ENCODE measurements at places on chromosomes 7 and 10. TPM values are rescaled to one million over a fixed set of nuclear protein-coding genes. Genes with fewer than 3 reads are reported as not detected.

- H3K27me3 ChIP-seq = no peaks in the 10 kb centered on the region
- no peak overlapping the region for H3K27ac ChIP-seq
- no peaks in the 10 kb centered on the region for H3K36me3 ChIP-seq
- H3K4me3 ChIP-seq = no peak overlapping the region
Observed at GRCh38 chr10:90658791-90659190, 199.0 kb downstream of the HTR7 start.

DNA sequence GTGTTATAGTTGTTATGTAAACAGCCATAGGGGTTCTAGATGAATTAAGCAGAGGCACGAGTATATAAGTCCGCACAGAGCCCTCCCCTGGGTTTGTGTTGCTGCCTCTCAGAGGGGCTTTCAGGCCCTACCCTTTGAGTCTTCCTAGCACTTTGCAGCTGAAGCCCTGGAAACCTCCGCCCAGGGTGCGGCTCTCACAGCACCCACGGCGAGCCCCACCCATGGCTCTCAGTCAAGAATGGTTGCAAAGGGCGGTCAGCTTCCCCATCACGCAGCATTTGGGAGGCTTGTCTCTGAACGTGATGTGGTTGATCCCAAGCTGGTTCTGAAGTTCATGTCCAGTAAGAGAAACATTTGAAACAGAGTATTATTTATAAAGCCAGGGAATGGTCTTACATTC, 18.8 kb upstream of the INSIG1 start:
- no peaks in the 10 kb centered on the region for H3K27me3 ChIP-seq
- H3K27ac ChIP-seq = no peak overlapping the region
- H3K36me3 ChIP-seq = no peaks in the 10 kb centered on the region

DNA sequence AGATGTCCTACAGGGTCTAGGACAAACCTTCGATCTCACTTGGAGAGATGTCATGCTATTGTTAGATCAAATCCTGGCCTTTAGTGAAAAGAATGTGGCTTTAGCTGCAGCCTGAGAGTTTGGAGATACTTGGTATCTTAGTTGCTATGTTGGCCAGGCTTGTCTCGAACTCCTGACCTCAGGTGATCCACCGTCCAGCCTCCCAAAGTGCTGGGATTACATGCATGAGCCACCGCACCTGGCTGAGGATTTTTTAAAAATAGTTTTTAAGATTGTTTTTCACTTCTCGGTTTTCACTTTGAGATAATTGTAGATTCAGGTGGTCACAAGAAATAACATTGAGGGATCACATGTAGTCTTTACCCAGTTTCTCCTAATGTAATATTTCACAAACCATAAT, 738.3 kb upstream of the POM121L12 start:
- H3K27ac ChIP-seq = no peak overlapping the region
- H3K27me3 ChIP-seq = no peaks in the 10 kb centered on the region
- no peak for DNase-seq
- no peaks in the 10 kb centered on the region for H3K36me3 ChIP-seq

NOD1 gene
- 39.7 TPM for total RNA-seq

GJC3 gene
- total RNA-seq = not detected

TUBAL3 gene
- total RNA-seq = not detected

Data from endothelial cell of umbilical vein (primary cell).